Aorta (tissue), 5 donors: ENCODE measurements at places on chromosomes 4 and X.

DNA sequence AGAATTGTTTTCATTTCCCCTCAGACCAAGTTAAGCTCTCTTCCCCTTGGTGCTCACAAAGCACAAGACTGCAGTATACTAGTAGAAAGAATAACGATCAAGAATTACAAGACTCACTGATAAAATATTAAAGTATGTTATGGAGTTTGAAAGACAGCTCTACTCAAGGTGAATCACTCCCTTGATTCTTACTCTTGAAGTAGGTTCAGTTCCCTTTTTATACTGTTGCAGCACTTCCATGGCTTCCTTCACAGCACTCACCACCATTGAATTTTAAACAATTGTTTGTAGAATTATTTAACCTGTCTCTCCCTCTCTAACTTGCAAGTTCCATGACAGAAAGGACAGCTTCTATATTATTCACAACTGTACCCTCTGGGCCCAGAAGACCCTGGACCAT lies 42.2 kb downstream of the CASK start:
- DNase-seq, result no peak

- DNase-seq, result no peak
Measured at GRCh38 chr4:70734971-70735370, 13.2 kb downstream of the RUFY3 start.

GRCh38 chrX:155334486-155335336 lies at the start of gene CLIC2:
Gene CLIC2, minus strand, starts transcription at chrX:155334614. Its CDS starts 187 bp downstream, at chrX:155334427.
- no peak for DNase-seq

DNA sequence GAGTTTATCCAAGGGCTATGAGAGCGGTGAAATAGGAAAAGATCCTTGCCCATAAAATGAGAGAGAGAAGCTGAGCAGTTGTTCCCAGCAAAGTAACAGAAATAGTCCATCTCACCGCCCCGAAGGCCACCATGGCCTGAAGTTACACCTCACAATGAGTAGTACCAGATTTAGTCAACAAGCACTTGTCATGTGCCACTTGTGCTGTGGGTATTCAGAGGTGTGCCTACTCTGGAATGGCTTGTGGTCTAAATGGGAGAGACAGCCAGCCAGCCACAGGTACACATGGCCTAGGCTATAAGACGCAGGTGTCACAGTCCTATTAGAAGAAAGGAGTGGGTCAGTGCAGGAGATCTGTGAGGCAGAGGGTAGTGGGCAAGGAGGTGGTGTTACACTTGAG lies 54.6 kb upstream of the MAP3K15 start:
- no peak for DNase-seq

- no peak for DNase-seq
Measured at GRCh38 chr4:156512622-156513021, 459.0 kb downstream of the PDGFC start.

- no peak for DNase-seq
Measured at GRCh38 chr4:118112117-118113046, 78.1 kb downstream of the NDST3 start.
